Cortex of kidney (tissue), 1 donor: ENCODE measurements at places on chromosomes 1 and 21.

DNA sequence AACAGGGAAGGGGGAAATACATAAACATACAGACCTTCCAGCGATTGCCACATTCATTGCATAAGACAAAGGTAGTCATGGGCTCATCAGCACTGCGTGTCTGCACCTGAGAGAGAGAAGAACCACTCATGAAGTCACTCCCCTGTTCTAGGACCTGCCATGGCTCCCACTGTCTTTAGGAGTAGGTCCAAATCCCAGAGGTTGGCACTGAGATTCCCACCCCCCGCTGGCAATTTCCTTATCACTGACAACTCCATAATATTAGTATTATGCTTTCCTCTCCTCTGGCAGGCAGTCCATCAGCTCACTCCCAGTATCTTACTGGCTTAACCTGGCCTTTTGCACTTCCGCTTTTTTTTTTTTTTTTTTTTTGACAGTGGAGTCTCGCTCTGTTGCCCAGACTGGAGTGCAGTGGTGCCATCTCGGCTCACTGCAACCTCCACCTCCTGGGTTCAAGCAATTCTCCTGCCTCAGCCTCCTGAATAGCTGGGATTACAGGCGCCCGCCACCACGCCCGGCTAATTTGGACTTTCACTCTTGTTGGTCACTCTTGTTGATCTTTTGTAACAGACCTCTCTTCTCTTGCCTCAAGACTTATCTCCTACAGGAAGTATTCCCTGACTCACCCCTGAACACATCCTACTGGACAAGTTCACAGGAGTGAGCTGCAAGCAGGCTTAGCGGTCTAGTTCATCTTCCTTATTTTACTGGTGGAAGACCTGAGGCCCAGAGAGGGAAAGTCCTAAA lies 14.8 kb upstream of the ZNF436 start:
- DNase-seq, result no peak

- no peak for DNase-seq
Observed at GRCh38 chr1:7375781-7376660, 395.1 kb upstream of the VAMP3 start.

GRCh38 chr1:173863224-173864161 lies 4.3 kb downstream of the GAS5 start:
- DNase-seq, result no peak

DNA sequence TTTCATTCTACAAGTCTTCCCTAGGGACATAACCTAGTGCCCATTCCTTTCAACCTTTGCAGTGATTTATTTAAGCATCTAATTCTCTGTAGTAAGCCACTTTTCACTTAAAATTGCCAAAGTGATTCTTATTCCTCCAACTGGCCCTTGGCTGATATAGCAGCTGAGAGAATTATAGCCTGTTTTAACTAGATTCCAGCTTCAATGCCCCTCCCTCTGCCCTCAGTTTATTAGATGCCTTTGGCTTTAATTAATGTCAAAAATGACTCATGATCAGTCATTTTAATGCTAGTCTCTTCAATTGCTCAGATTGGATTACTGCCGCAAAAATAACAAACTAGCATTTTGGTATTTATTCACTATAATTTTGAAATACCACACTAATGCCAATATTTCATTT lies 145.4 kb upstream of the KCTD3 start:
- no peak for DNase-seq

DNA sequence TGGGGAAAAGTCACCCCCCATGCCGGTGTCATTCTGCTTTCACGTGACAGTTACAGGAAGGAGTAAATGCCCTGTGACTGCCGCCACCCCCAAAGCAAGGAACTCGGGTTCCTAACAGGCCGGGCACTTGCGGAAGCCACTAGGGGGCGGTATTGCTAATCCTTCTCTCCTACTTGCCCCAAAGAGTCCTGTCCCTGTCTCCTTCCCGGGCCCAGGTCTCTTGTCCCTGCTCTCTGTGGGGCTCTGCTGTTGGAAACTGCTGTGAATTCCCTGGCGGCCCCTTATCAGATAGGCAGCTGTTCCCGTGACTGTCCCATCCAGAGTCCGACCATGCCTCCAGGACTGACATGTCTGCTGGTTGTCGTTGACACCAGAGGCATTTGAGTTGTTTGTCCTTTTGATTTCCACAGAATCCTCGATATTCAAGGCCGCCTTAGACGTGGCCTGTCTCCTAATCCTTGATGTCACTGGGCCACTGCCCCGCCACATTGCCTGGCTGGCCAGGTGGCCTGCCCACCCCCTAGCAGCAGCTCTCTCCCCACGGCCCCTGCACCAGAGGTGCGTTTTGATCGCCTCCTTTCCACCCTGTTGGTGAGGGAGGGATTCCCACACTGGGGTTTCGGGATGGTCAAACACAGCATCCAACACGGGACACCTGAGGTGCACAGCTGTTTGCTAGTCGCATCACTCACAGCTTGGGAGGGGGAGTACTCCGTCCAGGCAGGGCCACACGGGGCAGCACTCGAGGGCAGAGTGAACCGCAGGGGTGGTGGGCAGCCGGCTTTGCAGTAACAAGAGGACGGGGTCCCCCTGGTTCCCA lies 37.3 kb downstream of the CHAF1B start:
- no peak for DNase-seq

GRCh38 chr1:82515650-82516049 lies 714.9 kb downstream of the ADGRL2 start:
- no peak for DNase-seq

- no peak for DNase-seq
Observed at GRCh38 chr1:6329851-6330250, 63.7 kb downstream of the ACOT7 start.

- DNase-seq, result no peak
Observed at GRCh38 chr21:42777064-42777756, 102.1 kb downstream of the WDR4 start.

GRCh38 chr1:220748936-220749335 lies 814 bp downstream of the MTARC2 start:
- DNase-seq, result no peak

GRCh38 chr1:208127792-208128529 lies 116.2 kb downstream of the PLXNA2 start:
- no peak for DNase-seq

- no peak for DNase-seq
Observed at GRCh38 chr1:214198571-214198970, 82.4 kb upstream of the SMYD2 start.

DNA sequence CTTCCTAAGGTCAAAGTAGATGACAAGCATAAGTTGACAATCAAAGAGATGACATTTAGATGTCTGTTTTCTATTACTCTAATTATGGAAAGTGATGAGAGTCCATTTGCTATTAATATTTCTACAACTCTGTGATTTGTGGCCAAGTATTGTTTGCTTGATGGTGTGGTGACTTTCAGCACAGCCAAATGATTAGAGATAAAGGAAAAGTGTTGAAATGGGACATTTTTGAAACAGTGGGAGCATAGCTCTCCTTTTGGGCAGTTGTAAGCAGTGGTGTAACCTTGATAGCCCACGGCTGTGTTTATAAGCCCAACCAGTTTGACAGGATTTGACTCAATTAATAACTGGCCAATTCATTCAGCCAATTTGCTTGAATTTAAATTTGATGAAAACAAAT lies 31.6 kb downstream of the ZC3H11B start:
- DNase-seq, result no peak

- no peak for DNase-seq
Observed at GRCh38 chr1:153087652-153088051, 6.7 kb downstream of the SPRR2E start.

DNA sequence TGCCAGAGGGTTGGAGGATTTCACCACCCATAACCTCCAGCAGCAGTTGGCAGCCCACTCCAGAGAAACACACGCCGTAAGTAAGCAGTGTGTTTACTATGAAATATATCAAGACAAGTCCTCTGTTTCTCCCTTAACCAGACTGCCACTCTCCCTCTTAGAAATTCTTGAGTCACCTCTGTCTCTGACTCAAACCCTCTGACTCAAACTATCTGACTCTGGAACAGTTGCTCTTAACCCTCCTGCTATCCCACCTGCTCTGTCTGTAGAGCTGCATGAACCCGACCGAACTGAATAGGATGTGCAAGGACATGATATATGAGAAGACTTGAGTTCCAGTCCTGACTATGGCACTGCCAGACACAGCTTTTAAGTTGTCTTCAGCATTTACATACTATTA lies 14.1 kb downstream of the INPP5B start:
- no peak for DNase-seq

DNA sequence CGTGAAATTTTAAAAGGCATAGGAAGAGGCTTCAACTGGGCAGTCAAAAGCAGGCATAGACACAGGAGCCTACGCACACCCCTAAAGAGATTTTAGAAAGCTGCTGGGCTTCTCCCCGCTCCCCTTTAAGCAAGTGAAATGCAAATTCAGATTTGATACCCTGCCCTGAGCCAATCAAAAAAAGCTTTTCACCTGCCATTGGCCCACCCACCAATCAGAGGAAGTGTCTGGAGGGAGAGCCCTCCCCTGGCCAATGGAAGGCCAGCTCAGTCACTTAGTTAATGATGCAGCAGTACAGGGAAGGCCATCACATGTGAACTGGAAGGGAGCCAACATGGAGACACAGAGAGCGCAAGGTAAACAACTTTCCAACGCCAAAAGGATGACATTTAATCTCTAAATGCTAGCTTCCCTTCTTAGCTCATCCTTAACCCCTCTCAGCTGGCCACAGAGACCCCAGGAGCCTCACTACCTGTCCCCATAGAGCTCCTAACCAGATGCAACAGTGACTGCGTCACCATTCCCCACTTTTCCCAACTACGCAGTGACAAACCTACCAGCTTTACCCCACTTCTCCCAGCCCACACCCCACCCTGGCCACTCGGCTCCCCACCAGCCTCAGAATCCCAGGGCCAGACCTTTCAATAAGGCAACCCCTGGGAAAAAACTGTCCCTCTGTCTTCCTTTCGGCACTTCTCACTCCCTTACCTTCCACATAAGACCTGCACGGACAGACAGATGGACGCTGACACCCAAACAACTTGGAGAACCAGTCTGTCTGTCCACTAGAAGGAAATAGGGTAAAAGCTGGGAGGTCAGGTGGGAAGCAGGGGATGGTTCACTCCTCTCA lies 71.0 kb downstream of the CD46 start:
- DNase-seq, result no peak

- no peak for DNase-seq
Observed at GRCh38 chr1:55089683-55090082, 50.3 kb downstream of the PCSK9 start.

GRCh38 chr1:244881552-244882280 lies 17.4 kb upstream of the HNRNPU start:
- DNase-seq, result no peak

GRCh38 chr1:99227056-99227897 lies 37.0 kb upstream of the PLPPR4 start:
- no peak for DNase-seq

- no peak for DNase-seq
Observed at GRCh38 chr1:3695326-3696217, 43.3 kb downstream of the TP73 start.

DNA sequence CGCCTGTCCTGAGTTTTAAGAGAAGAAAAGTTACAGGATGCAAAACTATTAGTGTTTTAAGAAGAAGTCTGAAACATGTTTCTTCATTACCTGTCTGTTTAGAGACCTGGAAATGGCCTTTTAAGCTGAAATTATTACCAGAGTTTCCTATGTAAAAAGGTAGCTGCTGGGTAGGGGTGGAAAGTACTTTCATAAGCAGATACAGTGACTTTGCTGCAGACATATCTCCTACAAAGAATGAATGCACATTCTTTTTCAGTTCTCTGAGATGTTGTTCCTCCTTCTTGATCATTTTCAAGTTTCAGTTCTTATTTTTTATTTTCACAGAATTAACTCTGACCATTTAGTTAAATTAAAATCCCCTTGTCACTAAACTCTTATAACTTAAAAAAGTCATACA lies 1329.6 kb downstream of the KCNT2 start:
- no peak for DNase-seq

- no peak for DNase-seq
Observed at GRCh38 chr1:150765296-150765976, at the start of gene CTSS. Gene CTSS, minus strand, starts transcription at chr1:150765778. Its CDS starts 1,015 bp downstream, at chr1:150764763.

DNA sequence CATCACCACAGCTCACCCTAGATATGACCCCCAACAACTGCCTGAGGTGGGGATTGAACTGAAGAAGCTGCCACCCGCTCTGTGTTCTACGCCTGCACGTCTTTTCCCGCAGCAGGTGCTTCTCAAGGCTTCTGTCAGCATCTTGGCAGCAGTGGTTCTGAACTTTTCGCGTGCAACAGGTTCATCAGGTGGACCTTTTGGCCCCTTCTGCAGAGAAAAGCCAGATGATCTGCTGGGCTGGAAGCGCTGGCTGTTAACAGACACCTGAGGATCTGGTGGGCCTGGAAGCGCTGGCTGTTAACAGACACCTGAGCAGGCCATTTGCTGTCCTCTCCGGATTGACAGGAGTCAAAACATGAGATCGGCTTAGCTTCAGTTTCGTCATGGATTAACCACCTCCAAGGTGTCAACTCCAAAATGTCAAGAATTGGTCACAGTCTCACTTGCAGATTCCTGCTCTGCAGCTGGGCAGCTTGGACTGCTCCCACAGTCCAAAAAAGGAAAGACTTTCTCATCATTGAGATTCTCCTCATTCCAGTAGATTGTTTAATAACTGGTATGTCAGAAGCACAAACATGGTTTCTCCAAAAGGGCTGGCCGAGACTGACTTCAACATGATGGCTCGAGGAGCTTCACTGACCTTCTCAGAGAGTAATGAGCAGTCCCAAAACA lies 4.7 kb downstream of the C1orf174 start:
- no peak for DNase-seq

DNA sequence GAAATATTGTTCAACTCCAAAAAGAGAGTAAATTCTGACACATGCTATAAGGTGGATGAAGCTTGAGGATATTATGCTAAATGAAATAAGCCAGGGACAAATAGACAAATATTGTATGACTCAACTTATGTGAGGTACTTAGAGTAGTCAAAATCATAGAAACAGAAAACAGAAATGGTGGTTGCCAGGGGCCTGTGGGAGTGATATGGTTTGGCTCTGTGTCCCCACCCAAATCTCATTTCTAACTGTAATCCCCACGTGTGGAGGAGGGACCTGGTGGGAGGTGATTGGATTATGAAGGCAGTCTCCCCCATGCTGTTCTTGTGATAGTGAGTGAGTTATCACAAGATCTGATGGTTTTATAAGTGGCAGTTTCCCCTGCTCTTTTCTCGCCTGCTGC lies 24.7 kb upstream of the DISP1 start:
- no peak for DNase-seq

DNA sequence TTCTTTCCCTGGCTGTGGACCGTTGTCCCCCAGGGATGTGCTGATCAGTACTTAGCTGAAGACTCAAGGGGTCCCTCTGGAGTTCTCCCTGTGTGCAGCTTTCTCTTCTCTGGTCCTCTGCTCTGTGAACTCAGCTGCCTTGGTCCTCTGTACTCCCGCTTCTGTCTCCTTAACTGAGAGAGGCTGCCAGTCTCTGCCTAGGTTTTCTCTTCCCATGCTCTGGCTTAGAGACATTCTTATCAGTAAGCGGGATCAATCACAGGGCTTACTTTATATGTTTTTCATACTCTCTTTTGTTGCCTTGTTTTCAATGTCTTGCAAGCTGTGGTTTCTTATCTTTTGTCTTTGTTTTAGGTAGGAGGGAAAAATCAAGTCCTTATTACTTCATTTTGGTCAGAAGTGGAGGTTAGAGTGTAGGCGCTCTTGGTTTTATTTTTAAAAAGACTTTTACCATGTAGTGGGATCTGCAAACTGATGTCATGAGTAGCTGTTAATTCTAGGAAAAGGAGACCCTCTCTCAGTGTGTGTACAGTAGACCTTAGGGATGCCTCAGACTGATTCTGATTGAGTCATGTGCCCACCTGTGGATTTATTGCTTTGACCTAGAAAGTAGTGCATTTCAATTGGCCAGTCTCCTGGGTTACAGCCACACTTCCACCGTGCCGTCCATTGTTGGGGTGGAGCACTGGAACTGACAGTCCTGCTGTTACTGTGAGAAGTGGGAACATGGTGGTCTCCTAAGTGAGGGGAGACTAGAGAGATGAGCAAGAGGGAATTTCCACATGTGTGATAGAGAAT lies 46.6 kb downstream of the TTC3 start:
- no peak for DNase-seq
